GM10248 (cell line): ENCODE measurements at places on chromosomes 12 and 14.

DNA sequence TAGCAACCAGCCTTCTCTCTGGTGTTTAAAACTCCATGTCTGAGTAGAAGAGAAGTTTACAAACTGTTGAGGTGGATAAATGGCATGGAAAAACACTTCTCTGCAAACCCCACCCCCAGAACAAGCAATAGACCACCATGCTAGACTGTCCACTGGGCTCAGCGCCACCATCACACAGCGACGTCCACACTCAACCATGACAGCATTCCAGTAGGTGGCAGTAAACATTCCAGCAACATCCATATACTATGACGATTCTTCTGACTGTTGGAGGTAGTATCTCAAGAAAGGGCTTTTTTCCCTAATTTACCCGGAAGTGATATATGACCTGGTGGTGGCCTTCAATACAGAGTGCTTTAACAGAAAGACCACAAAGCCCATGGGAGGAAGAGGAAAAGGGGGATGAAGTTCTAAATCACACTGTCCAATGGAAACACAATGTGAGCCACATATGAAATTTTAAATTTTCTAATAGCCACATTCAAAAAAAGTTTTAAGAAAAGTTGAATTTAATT lies 152.2 kb downstream of the SLC15A4 start:
- DNase-seq, result no peak

- no peak for DNase-seq
Observed at GRCh38 chr14:34450542-34450915, 11.5 kb downstream of the SPTSSA start.

DNA sequence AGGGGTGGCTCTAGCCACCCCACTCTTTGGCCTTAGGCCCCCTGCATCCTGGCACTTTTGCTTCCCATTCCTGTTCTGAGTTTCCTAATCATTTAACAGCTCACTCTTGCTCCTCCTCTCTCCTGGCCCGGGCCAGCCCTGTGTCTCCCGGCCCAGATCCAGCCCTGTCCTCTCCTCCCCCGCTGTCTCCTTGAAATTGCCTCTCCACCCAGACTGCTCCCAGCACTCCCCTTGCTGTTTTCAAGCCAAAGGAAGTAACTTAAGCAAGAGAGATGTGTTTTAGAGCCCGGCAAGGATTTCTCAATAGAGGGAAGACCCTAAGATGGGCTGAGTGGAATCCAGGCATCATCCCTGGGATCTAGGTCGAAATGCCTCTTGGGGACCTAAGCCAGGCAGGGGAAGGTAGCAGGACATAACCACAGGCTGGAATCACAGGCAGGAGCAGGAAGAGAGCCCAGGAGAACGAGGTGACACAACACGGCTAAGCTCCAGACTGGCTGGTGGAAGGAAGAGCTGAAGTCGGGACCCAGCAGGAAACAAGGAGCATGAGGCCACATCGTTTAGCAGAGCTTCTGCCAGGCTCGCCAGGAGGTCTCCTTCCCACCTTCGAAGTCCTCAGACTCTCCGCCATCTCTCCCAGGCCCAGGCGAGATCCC lies 2.0 kb upstream of the LRP1-AS start:
- no peak for DNase-seq

DNA sequence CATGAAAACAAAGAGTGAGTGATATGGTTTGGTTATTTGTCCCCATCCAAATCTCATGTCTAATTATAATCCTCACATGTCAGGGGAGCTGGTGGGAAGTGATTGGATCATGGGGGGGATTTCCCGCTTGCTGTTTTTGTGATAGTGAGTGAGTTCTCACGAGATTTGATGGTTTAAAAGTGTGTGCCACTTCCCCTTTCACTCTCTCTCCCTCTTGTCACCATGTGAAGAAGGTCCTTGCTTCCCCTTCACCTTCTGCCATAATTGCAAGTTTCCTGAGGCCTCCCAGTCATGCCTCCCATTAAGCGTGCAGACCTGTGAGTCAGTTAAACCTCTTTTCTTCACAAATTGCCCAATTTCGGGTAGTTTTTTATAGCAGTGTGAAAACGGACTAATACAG lies 2.1 kb upstream of the ATXN7L3B start:
- DNase-seq, result no peak

GRCh38 chr14:83255727-83256090 lies 1722.1 kb upstream of the SEL1L start:
- DNase-seq, result no peak

DNA sequence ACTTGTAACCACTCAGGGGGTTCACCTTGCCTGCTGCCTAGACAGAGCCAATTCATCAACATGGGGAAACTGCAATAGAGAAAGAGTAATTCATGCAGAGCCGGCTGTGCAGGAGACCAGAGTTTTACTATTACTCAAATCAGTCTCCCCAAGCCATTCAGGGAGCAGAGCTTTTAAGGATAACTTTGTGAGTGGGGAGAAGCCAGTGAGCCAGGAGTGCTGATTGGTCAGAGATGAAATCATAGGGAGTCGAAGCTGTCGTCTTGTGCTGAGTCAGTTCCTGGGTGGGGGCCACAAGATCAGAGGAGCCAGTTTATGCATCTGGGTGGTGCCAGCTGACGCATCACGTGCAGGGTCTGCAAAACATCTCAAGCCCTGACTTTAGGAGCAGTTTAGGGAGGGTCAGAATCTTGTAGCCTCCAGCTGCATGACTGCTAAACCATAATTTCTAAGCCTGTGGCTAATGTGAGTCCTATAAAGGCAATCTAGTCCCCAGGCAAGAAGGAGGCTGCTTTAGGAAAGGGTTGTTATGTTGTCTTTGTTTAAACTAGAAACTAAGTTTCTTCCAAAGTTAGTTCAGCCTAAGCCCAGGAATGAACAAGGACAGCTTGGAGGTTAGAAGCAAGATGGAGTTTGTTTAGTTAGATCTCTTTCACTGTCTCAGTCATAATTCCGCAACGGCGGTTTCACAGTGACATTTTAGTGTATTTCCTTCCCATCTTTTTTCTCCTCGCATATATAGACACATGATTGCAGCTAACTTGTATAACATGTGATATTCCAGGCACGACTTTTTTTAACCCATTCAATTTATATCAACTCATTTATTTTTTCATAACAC lies 68.9 kb upstream of the NCOR2 start:
- DNase-seq, result no peak

- no peak for DNase-seq
Observed at GRCh38 chr14:72182708-72183432, 250.6 kb downstream of the RGS6 start.

DNA sequence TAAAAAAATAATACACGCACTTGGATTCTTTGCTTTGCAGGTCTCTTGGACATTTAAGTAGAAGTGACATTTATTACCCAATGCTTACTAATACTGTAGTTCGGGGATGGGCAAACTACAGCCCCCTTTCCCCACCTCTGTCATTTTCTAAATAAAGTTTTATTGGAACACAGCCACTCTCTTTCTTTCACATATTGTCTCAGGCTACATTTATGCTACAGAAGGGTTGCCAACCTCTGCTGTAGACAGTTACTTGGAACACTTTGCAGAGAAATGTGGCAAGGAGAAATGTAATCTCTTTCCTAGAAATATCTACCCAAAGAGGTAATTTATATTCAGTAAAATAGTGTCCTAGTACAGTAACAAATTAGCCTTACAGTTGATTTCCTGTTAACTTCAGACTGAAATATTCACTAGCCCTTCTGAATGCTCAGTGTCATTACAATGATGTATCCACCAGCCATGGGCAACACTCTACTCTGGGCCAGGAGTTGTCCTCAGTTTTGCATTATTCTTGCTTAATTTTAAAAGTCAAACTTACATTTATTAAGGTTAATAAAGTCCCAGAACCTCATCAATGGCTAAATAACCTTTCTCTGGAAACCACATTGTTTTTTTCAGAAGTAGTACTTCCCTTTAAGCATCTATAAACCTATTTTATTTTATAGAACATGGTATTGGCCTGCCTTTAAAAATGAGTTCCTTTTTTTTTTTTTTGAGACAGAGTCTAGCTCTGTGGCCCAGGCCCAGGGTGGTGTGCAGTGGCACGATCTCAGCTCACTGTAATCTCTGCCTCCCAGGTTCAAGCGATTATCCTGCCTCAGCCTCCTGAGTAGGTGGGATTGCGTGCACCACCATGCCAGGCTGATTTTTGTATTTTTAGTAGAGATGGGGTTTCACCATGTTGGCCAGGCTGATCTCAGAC lies 269.6 kb upstream of the AMIGO2 start:
- DNase-seq, result no peak

GRCh38 chr12:59937148-59937547 lies 341.3 kb downstream of the SLC16A7 start:
- DNase-seq, result no peak

DNA sequence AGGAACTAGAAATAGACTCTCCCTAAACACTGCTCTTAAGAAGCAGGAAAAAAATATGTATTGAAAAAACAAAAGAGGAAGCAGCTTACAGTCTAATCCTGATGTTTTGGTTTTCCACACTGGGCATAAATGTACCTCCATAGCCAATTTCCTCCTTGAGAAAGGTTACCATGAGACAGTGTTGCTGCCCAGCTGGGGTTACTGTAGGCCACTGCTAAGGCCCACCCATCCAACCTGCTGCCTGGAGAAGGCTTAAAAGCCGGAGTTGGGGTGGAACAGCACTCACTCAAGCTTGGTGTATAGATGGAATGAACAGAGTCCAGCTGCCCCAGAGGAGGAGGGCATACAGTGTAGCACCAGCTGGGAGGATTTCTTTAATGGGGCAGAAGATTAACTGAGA lies 41.1 kb downstream of the ERG28 start:
- DNase-seq, result no peak

GRCh38 chr12:79850610-79851299 lies 84.1 kb downstream of the PPP1R12A start:
- DNase-seq, result no peak

- no peak for DNase-seq
Observed at GRCh38 chr12:120140603-120141002, 24.1 kb upstream of the RAB35 start.

DNA sequence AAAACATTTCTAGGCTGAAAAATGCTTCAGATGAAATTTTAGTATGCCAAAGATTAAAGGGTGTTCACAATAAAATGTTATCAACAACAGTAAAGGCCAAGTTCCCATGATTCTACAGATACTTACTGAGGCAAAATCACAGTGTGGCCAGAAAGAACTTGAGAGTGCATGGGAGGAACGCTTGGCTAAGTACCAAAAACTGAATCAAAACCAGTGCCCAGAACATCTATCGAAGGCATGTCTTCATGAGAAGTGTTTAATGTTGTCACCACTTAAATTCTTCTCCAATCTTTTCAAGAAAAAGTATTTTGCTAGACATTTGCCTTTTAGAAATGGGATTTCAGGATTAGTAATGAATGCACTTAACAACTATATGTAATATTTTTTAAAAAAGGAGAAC lies 41.5 kb downstream of the KIF21A start:
- no peak for DNase-seq

DNA sequence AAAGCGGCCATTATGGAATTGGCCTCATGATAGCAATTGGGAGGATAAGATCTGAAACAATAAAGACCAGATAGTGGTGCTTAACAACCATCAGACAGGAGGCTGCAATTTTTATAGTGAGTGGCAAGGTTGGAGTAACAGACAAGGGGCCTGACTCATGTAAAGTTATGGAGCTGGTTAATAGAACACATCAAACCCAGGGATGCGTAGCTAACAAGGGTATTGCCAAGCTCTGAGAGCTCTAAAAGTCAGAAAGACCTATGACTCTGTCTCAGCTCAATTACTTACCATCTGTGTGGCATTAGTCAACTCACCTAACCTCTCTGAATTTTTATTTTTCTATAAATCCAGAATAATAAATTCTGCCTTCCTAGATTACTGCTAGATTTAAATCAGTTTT lies 1731.5 kb upstream of the FLRT2 start:
- no peak for DNase-seq

DNA sequence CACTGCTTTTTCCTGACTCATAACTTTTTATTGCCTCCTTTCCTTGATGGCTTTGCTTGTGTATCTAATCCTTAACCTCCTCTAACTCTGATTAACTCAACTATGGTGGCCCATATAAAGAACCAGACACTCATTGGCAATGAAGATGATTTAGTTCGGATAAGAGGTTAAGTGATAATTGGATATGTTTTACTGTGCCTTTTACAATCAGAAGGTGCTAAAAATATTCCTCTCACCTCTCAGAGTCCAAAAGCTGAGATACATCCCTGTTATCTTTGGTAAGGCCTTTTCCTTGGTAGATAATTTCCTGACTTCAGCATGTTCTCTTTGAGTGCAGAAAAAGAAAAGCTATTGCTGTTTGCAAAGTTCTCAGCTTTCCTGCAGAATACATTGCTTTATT lies 367.7 kb downstream of the SLC16A7 start:
- DNase-seq, result no peak

DNA sequence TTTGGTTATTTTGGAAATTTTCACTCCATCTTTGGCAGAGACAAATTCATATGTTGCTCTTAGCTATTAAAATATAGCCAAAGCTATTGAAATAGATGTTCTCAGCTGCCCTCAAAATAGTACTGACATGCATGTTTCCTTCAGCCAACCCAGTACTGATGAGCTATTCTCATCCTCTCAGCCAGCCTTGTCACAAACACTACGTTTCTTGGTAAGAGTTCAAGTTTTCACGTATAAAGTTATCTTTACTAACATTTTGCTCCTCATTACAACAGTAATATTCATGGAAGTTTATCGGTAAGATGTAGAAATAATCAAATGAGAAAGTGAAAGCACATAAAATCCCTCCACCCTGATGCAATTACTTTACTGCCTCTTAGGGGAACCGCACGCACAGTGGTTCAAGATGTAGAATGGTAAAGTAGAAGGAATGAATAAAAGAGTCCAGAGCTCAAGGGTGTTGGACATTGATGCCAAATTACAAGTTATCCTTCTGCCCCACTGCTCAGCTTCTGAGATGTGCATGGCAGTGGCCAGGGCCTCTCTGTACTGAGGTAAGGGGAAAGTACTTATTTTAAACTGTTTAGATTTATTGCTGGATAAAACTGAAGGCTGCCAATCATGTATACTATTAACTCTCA lies 20.7 kb downstream of the GCH1 start:
- DNase-seq, result no peak

GRCh38 chr12:53495903-53496751 lies 3.1 kb downstream of the MAP3K12 start:
- DNase-seq, result no peak

- DNase-seq, result no peak
Observed at GRCh38 chr12:94566345-94566744, 84.0 kb downstream of the TMCC3 start.

DNA sequence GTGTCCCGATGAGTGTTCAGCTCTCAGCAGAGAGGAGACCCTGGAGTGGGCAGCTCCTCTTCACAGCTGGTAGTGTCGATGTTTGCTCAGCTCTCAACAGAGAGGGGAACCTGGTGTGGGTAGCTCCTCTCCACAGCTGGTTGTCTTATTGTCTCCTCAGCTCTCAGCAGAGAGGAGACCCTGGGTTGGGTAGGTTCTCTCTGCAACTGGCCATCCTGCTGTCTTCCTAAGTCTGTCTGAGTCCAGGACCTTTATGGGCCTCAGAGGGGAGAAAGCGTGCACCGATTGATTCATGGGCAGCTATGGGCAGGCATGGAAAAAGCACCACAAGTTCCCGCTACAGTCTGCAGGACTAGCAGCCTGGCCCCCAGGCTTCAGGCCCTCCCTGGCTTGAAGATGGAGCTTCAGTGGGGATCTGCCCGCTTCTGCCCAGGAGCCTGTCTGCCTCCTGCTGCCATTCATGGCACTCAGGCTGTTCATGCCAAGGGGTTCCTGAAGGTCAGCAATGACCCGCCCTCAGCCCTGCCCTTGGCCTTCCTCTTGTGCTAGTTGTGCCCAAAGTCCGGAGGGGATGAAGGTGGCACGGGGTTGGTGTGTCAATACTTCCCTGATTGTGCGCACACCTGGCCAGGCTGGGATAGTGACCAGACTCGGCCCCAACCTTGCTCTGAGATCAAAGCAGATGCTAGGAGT lies 224.2 kb downstream of the KCNC2 start:
- DNase-seq, result no peak

GRCh38 chr12:10205220-10205807 lies 7.4 kb upstream of the GABARAPL1 start:
- no peak for DNase-seq

GRCh38 chr12:108861878-108862587 lies 4.7 kb upstream of the SSH1 start:
- peak; percentile 56 for DNase-seq
